Left cardiac atrium (tissue), 4 donors: ENCODE measurements at places on chromosomes 4 and X. TPM values are rescaled to one million over a fixed set of nuclear protein-coding genes. Genes with fewer than 3 reads are reported as not detected.

Gene PQBP1
- 63.7 TPM for total RNA-seq

Gene MAGEB2
- not detected for total RNA-seq

Gene TBC1D8B
- total RNA-seq = 4.2 TPM

Gene CABS1
- not detected for total RNA-seq

Gene SSX2B
- total RNA-seq = not detected

Gene CFAP99
- total RNA-seq = not detected

Gene LRIT3
- not detected for total RNA-seq

Gene HDAC8
- total RNA-seq = 19.2 TPM
